Renal cortex interstitium (tissue), 15 donors: ENCODE measurements at places on chromosomes 4 and X. TPM values are rescaled to one million over a fixed set of nuclear protein-coding genes. Genes with fewer than 3 reads are reported as not detected.

DNA sequence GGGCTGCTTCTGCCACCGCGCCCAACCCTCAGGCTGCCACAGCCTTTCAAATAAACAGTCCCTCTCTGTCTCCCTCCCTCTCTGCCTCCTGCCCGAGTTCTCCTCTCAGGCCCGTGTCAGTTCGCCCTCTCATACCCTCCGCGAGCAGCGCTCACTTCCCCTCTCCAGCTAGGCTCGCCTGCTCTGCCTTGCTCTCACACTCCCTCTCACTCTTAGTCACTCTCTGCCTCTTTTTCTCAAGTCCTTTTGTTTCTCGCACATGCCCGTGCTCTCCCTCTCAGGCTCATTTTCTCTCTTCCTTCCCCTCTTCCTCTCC lies 3.2 kb downstream of the EFNB1 start:
- DNase-seq: no peak

DNA sequence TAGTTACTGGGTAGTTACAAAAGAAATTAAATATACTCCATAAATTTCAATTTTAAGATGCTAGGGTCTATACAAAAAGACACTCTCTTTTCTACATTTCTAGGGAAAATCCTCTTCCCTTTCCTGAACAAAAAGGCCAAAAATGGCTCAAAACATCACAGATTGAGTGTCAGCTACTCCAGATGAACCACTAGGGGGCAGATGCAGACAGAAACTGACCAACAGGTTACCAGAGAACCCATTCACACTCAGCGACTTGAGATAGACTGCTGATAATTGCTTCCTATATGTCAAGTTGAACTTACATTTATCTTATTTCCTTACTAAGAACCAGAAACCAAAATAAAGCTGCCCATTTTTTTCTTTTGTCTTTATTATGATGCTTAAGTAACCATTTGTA lies 83.4 kb upstream of the MID1IP1 start:
- DNase-seq: no peak

DNA sequence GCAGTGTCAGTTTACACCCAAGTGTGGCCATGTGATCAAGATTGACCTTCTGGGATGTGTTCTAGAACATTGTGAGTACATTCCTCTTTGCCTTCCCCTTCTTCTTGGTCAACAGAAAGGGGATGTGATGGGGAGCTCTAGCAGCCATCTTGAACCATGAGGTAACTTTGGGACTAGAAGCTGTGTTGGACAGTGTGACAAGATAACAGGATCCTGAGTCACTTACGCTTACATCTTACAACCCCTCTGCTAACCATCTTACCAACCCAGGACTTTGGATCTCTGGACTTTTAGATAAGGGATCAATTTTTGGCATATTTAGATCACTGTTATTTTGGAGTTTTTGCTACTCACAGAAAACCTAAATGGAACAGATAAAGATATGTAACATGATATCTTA lies 625.6 kb downstream of the BCOR start:
- DNase-seq: no peak

DNA sequence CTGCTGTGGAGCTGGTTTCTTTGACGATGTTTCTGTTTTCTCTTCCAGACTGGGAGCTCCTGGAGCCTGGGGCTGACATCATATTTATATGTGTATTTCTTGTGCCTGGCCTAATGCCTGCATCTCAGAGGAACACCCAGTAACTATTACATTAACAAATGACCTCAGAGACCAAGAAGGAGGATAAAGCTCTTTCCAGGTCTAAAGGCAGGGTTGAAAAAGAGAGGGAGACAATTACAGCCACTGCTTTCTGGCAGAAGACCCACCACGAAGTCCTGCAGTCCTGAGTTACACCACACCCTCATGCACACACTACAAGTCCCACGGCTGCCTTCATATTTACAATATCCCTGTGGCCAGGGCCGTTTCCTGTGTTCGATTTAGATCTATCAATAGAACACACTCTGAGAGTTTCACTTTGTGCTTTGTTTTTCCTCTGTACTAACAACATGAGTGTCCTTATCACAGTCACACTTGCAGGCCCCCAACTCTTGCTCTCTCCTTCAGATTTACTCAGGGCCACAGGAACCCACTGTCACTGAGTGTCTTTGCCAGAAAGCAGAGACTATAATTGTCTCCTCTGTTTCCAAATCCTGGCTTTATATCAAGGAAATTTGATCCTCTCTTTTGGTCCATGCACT lies 535.5 kb downstream of the MID1IP1 start:
- DNase-seq: no peak

The MAP9 gene
- polyA plus RNA-seq: 30.9 TPM

The SFRP2 gene
- polyA plus RNA-seq: 26.7 TPM
